NCI-H146 (cell line): ENCODE measurements at places on chromosomes 5 and 9.
A peak's percentile ranks its signal among the peaks of the same experiment; 100 is the strongest.

GRCh38 chr5:96967400-96967799, 31.5 kb downstream of the LNPEP start:
- DNase-seq = no peak

DNA sequence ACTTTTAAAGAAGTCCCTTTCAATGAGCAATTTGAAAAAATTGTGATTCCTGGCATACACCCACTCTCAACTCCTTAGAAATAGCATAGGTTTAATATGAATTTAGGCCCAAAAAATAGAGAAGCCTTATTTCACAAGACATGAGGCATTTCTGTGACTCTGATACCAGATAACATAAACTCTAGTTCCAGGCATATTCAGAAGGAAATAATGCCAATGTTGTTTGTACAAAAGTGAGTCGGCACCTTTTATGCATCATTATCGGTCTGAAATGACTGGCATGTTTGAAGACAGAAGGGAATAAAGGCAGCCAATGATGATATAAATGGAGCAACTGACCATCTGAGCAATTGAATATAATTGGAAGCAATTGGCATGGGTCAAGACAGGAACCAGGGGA, 19.4 kb upstream of the RECK start:
- DNase-seq = no peak

DNA sequence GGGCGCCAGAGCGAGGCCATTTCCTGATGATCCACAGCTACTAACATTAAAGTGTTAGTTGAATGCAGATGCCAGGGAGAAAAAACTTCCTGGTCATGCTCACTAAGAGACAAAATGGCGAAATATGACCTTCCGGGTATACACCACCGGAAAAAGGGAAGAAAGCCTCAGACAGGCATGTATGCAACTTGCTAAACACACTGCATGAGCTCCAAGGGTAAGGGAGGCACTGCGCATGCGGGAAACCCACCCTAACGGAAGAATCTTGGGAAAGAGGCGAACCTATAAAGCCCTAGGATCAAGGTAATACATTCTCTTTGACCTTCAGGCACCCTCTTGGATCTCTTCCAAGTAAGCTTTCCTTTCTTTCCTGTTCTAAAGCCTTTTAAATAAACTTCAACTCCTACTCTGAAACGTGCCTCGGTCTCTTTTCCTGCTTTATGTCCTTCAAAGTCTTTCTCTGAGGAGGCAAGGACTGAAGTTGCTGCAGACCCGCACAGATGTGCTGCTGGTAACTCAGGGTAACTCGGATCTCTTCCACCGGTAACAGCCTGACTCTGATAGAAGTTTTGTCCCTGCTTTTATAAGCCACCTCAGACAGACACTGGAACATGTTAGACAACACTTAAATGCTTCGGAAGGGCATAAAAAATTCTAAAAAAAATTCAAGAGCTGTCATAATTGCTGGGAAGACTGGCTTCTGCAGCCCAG, 64.9 kb downstream of the DTWD2 start:
- no peak for DNase-seq

DNA sequence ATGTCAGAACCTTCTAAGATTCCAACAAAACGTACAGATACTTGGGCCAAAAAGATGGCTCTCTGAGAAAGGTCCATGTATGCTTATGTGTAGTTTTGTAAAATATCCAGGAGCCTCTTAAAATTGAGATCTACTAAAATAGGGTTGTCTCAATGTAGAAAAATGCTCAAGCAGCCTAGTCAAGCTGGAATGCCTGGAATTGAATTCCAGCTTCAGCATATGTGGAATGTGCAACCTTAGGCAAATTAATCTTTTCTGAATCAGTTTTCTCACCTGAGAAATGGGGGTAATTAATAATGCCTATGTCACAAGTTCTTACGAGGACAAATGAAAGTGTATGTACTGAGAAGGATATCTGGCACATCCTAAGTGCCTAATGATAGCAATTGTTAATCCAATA, 662.4 kb downstream of the DTWD2 start:
- no peak for DNase-seq

DNA sequence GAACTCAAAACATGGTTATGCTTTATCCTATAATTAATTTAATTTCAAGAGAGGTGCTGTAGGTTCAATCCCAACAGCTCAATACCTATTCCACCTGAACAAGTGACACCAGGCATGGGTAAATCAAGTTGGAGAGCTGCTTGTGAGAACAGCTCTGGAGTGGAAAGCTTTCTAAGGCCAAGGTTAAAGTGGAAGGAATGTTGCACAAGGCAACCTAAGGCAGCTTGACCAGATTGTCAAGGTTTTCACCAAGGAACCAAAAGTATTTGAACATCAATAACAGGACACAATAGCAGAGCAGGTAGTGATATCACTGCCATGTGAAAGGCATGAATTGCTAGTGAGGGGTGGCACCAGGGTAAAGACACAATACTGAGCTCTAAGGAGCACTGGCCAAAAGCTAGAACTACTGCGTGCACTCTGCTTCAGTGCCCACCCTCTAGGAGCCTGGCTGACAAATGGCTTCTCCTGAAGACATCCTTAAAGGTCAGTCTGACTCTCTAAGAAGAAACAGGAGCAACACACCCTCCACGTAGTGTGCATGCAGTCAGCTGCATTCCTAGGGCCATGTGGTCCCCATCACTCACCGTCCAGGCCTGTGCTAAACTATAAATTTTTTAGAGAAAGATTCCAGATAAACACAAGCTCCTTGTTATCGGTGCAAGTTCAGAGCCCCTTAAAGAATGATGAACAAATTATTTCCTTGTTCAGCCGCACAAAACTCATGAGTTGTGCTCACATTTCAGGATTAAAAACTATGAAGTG, 677.7 kb upstream of the KLF4 start:
- DNase-seq = no peak

- DNase-seq = peak; percentile 38
These were observed 65.7 kb downstream of the C9orf152 start for GRCh38 chr9:110142253-110142652.

DNA sequence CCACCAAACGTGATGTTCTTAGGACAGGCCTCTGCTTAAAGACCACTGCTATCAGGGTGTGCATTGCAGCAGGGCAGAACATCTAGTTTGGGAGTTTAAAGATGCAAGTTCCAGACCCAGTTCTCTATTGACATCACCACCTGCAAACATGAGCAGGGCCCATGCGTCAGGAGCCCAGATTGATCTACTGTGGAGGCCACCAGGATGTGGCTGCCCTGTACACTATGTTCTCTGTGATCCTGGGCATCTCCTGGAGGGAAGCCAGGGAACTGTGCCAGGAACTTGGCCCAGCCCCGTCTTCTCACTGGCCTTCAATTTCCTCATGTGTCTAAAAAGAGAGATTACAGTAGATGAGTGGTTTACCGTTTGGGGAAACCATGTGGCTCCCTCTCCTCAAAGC, 87.1 kb downstream of the PDE6A start:
- no peak for DNase-seq

DNA sequence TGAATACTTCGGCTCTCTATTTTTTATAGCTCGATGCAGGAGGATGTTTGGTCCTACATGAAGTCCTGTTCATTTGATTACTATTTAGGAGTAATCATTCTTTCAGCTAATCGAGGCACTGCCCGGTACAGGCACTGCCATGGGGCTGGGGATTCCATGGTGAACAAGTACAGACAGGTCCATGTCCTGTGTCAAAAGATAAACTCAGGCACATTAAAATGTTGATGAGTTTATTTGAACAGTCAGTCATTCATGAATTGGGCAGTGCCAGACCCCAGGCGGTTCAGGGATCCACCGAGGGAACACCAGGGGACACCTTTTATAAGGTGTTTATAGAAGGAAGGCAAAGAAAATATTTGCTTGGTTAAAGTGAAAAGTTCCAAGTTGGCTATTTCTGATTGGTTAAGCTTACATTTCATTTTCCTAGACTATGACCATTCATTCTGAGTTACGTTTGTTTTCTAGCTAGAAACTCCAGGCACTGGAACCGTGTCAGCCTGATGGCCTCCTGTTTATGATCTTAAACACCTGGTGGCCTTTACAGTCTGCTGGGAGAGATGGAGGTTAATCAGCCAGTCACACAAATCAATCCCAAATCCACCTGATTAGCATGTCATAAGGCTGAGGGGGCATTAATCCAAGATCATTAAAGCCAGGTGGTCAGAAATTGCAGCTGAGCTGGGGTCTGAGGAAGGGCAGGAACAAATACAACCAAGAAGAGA, 47.0 kb upstream of the TDRD7 start:
- DNase-seq = peak; percentile 72

GRCh38 chr5:135642488-135642870, 63.7 kb upstream of the CXCL14 start:
- no peak for DNase-seq

DNA sequence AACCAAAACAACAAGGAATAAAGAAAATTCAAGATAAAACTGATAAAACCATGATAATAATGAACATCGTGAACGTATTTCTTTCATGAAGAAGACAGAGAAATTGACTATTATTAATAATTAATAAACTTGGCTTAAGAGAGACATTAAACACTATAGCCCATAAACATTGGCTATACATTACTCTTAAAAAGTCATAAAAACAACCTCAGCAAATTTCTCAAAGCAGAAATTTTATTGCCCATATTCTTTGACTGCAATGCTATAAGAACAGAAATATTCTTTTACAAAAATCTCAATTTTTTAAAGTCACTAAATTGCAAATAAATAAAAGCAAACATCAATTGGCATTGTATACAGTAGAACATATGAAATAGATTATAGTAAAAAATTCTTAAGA, 42.5 kb downstream of the CSF2 start:
- no peak for DNase-seq

- DNase-seq = peak; percentile 5
These were observed 130.3 kb downstream of the RGS3 start for GRCh38 chr9:113593682-113594281.

DNA sequence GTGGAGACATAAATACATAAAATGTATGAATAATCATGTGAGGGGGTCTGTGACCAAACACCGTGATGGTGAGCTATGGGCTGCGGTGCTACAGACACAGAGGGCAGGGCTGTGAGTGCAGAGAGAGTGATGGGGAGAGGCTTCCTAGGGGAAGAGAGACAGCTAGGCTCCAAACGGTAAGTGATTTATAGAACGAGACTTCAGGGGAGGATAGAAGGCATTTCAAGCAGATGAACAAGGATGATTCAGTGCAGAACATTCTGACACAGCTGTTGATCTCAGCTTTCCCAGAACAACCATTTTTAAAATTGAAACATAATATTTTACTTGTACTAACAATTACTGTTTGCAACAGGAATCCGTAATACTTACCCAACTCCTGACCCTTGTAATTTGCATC, 100.7 kb downstream of the GAS1 start:
- no peak for DNase-seq

DNA sequence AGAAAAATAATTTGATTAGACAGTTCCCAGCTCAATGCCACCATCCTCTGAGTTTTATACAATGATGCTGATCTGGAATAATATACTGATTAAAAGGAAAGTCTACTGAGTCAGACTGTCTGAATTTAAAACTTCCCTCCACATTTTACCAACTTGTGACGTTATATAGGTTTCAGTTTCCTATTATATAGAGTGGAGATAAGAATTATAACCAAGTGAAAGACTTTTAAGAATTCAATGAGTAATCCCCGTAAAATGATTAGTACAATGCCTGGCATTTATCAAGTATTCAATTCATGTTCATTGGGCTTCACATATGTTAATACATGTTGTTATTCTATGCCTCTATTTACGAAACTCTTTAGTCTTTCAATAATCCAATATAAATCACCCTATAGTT, 166.0 kb downstream of the CDH9 start:
- no peak for DNase-seq

DNA sequence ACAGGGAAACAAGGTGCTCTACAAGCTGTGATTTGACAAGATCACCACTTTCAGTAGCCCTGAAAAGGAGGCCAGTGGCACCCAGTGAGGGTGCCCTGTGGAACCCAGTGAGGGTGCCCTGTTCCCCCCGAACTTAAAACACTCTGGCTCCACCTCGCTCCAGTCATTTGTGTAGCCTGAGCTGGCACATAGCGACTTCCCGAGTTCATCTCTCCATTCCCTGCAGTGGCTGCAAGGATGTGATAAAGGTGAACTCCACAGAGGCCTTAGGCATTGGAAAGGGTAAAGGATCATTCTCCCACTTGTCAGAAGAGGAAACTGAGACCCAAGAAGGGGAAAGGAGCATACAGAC, 21.9 kb upstream of the ANXA6 start:
- DNase-seq = no peak

DNA sequence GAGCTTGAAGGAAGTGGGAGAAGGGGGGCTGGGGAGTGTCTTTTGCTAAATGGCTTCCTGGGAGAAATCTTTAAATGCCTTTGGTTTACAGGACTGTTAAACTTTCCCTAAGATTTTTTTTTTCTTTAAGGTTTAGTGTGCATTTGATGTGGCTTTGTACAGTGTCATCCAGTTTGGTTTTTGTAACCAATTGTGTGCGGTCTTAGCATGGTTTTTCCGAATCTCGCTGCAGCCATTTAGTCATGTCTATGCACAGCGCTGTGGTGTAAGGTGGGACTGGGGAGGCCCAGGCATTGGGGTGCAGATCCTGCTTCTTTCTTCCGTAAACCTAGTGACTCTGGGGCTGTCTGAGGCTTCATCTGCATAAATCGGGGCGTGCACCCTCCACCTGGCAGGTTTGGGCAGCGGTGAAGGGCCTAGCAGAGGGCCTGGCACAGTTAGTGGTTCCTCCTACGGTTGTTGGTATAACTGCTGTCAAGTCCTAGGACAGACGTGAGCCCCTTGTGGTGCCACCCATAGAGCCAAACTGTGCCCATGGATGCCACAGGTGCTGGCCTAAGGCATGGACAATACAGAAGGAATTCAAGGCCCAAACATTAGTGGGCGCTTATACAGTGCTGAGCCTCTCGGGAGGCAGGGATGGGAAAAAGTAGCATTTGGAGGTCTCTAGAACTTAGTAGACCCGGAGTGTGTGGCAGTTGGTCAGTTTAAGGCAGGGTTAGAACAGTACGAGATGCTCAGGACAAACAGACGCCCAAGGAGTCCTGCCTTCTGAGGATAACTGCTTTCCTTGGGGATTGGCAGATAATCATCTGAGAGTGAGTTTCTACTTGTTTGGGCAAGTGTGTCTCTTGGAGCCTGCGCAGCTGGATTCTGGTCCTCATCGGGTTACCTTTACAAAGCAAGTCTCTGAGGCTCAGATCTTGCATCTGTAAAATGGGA, 1.5 kb downstream of the PRRC2B start:
- no peak for DNase-seq

GRCh38 chr5:113031557-113031956, 55.0 kb downstream of the DCP2 start:
- DNase-seq = no peak

GRCh38 chr9:136856079-136856476, 3.9 kb downstream of the MAMDC4 start:
- DNase-seq = no peak
